ENCODE measurements at places on chromosomes 2 and 18.

GRCh38 chr2:74515981-74516633, 1.9 kb downstream of the TLX2 start:
- peak; percentile 72 for DNase-seq

GRCh38 chr2:135800513-135801460, 36.2 kb downstream of the LCT start:
- DNase-seq: no peak

DNA sequence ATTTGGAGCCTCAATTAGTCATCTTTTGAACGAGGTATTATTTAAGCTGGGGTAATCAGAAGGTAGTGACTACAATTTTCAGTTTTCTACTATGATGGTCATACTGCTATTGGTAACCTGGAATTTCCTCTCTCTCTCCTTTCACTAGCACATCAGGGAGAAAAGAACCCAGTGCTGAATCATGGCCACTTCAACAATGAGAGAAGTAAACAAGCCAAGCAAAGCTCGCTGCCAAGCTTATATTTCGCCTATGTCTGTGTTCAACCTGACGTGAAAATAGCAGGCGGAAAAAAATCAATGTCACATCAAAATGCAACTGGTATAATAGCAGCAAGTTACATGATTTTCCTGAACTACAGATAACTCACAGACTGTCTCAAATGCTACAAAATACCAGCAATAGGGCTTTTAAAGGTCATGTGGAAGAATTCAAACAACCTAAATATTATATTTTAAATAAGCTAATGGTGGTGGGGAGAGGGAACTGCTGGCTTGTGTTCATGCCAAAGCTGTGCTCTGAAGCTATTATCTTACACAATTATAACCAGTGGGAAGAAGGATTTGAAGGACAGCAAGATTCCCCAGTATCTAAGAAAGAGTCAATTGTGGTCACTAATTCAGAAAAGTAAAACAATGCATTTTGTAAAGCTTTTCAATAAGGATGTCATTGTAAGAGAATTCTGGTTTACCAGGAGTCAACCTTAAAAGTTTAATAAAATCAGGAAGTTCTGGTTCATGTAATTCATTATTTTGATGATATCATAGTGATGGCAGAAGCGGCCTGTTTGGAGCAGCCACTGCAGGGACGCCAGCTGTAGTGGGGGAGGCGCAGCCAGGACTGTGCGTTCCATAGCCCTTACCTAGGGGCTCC, 38.0 kb downstream of the RNF152 start:
- no peak for DNase-seq

DNA sequence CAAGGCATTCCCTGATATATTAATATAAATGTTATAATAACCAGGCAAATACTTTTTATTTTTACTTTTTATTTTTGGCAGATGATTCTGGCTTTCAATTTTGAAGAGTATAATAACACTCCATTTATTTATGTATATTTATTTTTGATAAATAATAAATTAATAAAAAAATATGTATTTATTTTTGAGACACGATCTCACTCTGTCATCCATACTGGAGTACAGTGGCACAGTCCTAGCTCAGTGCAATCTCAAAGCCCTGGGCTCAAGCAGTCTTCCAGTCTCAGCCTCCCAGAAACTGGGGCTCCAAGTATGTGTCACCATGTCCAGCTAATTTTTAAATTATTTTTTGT, 93.4 kb upstream of the ITGA6 start:
- DNase-seq: no peak

GRCh38 chr2:86747711-86748639, 27.9 kb downstream of the RMND5A start:
- no peak for DNase-seq

- DNase-seq: no peak
These were observed 666.8 kb downstream of the ARHGAP15 start for GRCh38 chr2:143796051-143796450.

- DNase-seq: peak; percentile 32
These were observed 12.0 kb downstream of the SIGLEC15 start for GRCh38 chr18:45837283-45838070.

GRCh38 chr2:25377822-25378421, 36.2 kb upstream of the DNMT3A start:
- DNase-seq: no peak

GRCh38 chr2:116467243-116467642, 1347.2 kb upstream of the DDX18 start:
- no peak for DNase-seq

GRCh38 chr2:109164311-109164710, 35.3 kb downstream of the SH3RF3 start:
- DNase-seq: no peak

DNA sequence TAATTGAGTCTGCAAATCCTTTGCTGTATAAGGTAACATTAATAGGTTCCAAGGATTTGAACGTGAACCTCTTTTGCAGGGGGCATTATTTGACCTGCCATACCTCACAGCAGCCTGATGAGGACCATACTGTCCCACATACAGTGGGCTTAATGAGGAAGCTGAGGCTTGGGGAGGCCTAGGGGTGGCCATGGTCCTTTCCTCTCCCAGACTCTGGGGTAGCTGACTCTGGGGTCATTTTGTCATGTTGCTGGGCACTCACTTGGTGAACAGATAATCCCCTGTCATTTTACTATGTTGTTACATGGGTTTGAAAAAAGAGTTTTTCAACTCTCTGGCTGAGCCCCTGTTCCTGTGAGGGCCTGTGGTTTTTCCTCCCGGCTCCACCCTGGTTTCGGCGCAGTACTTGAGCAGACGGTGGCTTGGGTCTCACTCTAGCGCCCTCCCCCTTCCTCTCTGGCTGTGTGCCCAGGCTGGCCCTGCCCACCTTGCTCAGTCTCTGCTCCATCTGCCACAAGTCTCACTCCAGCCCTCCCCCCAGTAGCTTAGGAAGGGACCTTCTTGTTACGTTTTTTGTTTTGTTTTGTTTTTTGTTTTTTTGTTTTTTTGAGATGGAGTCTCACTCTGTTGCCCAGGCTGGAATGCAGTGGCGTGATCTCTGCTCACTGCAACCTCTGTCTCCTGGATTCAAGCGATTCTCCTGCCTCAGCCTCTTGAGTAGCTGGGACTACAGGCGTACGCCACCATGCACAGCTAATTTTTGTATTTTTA, 21.0 kb downstream of the INPP4A start:
- no peak for DNase-seq

GRCh38 chr2:241656190-241656741, 18.8 kb downstream of the ATG4B start:
- DNase-seq: no peak

DNA sequence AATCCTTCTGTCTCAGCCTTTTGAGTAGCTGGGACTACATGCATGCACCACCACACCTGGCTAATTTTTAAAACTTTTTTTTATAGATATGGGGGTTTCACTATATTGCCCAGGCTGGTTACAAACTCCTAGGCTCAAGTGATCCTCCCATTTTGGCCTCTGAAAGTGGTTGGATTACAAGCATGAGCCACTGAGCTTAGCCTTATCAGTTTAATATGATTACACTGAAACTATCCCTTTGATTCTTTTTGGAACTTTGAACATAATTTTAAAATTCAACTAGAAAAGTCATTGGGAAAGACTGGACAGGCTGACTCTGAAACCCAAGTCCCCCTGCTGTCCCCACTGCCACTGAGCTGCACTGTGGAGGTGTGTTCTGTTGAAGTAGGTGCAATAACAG, 114.8 kb downstream of the ARL4C start:
- DNase-seq: no peak

DNA sequence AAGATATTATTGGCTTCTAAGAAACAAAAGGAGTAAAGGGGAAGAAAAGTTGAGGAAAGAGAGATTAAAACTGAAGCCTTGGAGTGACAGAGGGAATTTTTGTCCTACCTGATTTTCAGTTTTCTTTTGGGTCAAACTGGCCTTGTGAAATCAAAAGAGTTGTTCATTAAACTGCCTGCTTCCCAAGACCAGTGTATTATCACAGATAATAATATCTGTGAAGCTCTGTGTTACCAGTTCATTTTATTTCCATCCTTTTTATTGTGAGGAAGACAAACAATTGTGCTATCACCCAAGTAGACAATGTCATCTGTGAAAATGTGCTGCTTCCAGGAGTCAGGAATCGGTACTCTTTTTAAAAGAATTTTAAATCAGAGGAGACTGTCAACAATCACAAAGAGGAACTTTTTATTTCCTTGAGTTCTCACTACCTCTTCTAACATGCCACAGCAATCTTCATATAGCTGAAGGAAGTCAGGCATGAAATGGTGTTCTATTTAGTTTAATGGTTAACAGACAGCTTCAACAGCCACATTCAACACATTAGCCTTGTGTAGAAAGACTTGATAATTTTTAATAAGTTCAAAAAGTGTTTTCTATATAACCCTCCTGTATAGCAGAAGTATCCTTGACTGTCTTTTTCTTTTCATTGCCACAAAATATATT, 554.8 kb downstream of the PIK3C3 start:
- DNase-seq: no peak

DNA sequence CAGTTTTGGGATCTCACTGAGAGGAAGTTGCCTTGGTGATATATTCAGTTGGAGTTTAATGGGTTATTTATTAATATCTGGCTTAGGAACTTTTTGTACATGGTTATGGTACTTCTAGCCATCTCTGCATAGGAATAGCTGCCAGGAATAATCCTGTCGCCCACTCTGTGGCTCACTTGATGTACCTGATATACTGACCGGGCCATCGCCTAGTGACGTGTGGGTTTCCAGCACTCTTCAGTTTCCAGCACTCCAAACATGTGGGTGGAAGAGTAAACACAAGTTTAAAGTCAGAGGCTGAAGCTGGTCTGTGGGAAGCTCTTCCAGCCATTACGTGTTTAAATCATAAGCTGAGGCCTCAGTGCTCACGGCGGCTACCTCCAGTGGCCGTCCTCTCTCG, 44.3 kb upstream of the AGAP1 start:
- DNase-seq: no peak
